ELR (cell line): ENCODE measurements at places on chromosomes 3 and 15.

DNA sequence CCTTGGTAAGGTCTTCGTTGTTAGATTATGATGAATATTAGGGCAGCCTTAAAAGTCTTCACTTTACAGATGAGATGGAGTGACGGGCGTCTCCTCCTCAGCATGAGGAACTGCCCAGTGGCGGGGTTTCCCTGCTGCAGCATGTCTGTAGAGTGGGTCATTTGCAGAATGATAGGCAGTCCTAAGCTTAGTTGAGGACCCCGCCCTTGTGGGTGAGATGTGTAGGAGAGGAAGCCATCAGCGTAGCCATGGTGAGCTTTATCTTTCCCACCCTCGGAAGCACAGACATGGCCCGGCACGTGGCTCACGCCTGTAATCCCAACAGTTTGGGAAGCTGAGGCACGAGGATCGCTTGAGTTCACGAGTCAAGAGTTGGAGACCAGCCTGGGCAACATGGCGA, 877 bp downstream of the NIT2 start:
- DNase-seq, result peak; percentile 38

GRCh38 chr15:36571301-36571700, 8.1 kb upstream of the CDIN1 start:
- DNase-seq, result no peak

- DNase-seq, result no peak
Observed at GRCh38 chr3:7618606-7619005, 757.7 kb downstream of the GRM7 start.

GRCh38 chr3:155912579-155913190, 42.2 kb downstream of the GMPS start:
- no peak for DNase-seq

GRCh38 chr15:49953421-49953820, 165.6 kb downstream of the ATP8B4 start:
- no peak for DNase-seq

- DNase-seq, result no peak
Observed at GRCh38 chr15:70252056-70252950, 154.6 kb upstream of the TLE3 start.

DNA sequence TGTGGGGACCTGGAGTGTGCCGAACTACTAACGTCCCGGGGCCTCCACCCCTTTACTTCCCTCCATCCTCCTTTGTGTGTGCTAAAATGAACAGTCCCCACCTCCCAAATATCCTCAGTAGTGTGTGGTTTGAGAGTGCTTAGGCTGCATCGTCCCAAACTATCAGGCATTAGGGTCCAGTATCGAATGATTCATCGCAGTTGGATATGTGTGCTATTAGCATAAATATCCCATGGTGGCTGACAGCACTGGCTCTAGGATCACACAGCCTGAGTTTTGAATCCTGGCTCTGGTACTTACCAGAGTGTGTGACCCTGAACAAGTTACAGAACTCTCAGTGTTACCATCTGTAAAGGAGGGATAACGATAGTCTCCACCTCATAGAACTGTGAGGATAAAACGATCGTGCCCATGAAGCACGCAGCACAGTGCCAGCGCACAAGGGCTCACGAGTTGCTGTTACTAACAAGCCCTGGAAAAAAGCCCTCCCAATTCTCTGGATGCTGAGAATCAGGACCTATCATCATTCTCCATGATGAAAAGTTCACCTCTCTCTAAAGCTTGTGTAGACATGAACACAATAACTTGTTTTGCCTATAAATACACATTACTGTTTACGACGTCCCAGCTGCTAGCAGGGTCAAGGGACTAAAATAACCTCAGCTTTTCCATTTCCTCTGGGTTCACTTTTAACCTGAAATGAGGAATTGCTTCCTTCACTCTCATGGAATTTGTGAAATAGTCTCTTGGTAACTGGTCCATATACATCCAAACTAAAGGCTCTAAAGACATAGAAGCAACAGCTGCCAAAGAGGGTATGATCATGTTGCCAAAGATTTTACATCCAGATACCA, 51.0 kb downstream of the VGLL4 start:
- DNase-seq, result peak; percentile 67

GRCh38 chr3:13513051-13513912, 33.2 kb downstream of the HDAC11 start:
- DNase-seq, result no peak

DNA sequence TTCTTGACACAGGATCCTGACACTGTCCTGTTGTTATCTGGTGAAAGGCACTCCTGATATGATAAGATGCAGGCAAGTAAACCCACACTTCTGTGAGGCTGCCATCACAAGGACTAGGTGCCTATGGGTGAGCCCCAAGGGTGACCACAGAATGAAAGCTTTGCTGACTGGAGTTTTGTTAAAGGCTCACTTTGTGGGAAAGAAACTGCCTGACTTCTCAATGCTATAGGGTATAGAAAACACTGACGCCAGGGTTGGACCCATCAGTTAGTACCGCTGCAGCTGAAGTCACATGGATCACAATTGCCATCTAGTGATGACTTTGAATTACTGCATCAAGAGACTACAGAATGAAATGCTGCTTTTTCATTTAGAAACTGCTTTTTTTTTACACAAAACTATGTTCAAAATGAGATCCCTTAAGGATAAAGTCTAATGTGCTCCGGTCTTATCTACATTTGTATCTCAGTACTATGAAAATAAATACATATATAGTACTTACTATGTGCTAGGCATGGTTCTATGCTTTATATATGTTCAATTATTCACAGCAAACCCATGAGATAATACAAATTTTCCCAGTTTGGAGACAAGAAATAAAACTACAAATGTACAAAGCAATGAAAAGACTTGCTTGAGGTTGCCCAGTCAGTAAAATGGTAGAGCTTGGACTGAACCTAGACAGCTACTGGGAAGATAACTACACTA, 64.2 kb upstream of the CMSS1 start:
- peak; percentile 87 for DNase-seq

- no peak for DNase-seq
Observed at GRCh38 chr15:77620297-77620696, 12.4 kb downstream of the LINGO1 start.
